Activated CD4-positive, alpha-beta T cell treated with anti-CD3 and anti-CD28 coated beads, Interleukin-2, amount 50 U/mL, for 24 hours (primary cell): ENCODE measurements at places on chromosomes 6 and 20.

- no peak for DNase-seq
Observed at GRCh38 chr6:44171899-44172546, 13.4 kb downstream of the CAPN11 start.

- no peak for DNase-seq
Observed at GRCh38 chr6:1896897-1897296, 287.2 kb downstream of the FOXC1 start.

GRCh38 chr6:126919947-126920346 is 198.5 kb upstream of the RSPO3 start:
- no peak for DNase-seq

GRCh38 chr6:113380591-113380990 is 476.6 kb upstream of the MARCKS start:
- no peak for DNase-seq

GRCh38 chr20:50323209-50323608 is 132.6 kb downstream of the CEBPB start:
- no peak for DNase-seq

- no peak for DNase-seq
Observed at GRCh38 chr6:75882734-75883133, 133.7 kb downstream of the MYO6 start.

GRCh38 chr6:7954477-7955200 is 44.1 kb upstream of the TXNDC5 start:
- no peak for DNase-seq

GRCh38 chr6:81063891-81064290 is 688.6 kb downstream of the TENT5A start:
- DNase-seq, result no peak

GRCh38 chr6:36610041-36610955 is 16.1 kb downstream of the SRSF3 start:
- no peak for DNase-seq

GRCh38 chr6:28648035-28648877 is 122.6 kb downstream of the GPX5 start:
- peak; percentile 30 for DNase-seq

GRCh38 chr6:72952808-72953630 is 272.3 kb downstream of the KHDC1L start:
- no peak for DNase-seq

- no peak for DNase-seq
Observed at GRCh38 chr6:24325978-24326377, 31.9 kb downstream of the DCDC2 start.

- DNase-seq, result no peak
Observed at GRCh38 chr6:17225767-17226630, 55.2 kb upstream of the RBM24 start.

GRCh38 chr6:33505548-33506370 is 51.4 kb downstream of the ZBTB9 start:
- DNase-seq, result no peak

GRCh38 chr6:15761045-15761502 is 98.2 kb upstream of the DTNBP1 start:
- no peak for DNase-seq

- no peak for DNase-seq
Observed at GRCh38 chr6:42367353-42368011, 84.2 kb downstream of the TRERF1 start.

- no peak for DNase-seq
Observed at GRCh38 chr6:167517254-167517916, 192.5 kb downstream of the TTLL2 start.

GRCh38 chr6:129583866-129584265 is 126.1 kb downstream of the ARHGAP18 start:
- DNase-seq, result no peak

GRCh38 chr6:130128326-130128725 is 94.4 kb downstream of the SAMD3 start:
- no peak for DNase-seq

DNA sequence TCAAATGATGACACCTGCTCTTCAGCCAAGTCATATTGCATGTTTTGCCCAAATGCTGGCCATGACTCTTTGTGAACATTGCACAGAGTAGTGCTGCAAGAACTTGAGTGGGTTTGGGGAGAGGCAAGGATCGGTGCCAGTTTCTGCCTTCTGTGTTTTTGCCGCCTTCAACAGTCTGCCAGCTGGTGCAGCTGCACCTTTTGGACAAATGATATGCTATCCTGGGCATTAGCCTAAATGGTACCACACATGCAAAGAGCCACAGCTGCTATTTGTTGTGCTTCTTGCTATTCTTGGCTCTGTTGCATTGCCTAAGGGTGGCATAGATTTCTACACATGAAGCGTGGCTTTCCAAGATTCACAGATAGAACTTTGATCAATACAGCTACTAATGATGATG is 189.0 kb upstream of the CCN2 start:
- DNase-seq, result no peak
